Fibroblast of skin of left quadriceps (primary cell): ENCODE measurements at places on chromosomes 1 and 21.

- DNase-seq, result no peak
These were observed 43.3 kb downstream of the RASAL2 start for GRCh38 chr1:178137238-178137637.

- no peak for DNase-seq
These were observed at the start of gene SLC30A10 for GRCh38 chr1:219927956-219928790. TSS of gene SLC30A10 (minus strand) at chr1:219928557. CDS start at chr1:219928440, 117 bp downstream.

DNA sequence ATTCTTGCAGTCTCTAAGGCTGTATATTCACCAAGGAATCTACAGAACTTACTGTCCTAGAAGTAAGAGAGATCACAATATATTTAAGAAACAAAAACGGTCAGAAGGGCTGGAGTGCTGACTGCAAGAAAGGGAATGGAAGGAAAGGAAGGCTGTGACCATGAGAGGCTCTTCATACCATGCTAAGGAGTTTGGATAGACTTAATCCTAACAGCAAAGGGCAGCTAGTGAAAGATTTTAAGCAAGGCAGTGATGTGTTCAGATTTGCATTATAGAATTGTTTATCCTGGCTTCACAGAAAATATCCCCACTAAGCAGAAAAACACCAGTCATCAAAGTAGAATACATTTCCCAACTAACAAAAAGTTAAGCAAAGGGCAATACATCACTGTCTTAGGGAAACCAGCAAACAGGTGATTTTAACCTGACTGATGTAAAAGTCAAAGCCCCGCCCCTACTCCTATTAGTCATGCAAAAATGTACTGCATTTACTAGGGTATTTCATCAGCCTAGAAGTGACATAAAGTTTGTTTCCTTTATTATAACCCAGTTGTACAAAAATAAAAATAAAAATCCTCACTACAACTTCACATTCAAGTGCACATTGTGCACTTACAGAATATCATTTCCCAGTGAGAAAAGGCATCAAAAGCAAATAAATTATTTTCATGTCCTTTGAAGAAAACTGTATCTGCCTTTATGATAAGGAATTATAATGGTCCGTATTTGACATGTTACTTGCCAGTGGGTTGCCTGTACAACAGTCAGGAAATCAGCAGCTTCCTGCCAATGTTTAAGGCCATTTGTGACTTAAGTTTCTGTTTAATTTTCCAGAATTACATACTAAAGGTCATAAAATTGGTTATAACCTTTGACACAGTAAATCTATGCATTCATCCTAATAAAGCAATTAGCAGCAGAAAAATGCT is 17.2 kb downstream of the JAK1 start:
- no peak for DNase-seq

- DNase-seq, result peak; percentile 78
These were observed 86.8 kb upstream of the ARHGAP29 start for GRCh38 chr1:94324178-94324544.

DNA sequence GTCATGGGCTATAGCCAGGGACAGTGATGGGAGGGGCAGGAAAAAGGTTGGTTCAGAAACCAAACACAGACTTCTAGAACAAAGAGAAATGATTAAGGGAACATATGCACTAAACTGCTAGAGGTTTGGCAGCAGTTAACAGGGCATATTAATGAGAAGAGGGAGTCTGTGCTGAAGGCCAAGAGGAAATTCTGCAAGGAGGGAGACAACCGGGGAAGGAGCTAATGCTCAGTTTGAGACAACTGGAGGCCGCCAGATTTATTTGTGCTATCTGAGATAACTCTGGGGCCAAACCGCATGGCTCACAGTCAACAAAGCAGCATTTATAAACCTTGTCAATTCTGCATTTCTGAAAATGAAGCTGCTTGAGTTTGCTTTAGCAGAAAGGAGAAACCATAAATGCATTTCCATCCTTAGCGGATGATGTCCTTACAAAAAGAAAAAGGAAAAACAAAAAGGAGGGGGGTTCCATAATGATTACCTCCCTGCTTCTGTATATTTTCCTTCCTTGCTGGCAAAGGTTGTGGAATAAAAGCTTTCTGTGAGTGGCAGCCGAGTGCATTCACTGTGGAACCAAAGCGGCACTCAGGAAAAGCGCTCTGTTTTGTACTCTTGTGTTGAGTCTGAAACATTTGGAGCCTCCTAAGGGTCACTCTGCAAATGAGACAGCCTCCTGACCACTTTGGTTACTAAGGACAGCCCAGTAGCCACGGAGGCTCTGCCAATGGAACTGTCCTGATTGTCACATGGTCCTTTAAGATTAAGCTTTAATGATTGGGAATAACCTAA is 70.3 kb downstream of the SIM2 start:
- no peak for DNase-seq
